CD4-positive, alpha-beta T cell treated with Interleukin-12 subunit alpha and Interleukin-12 subunit beta, for 1 hour (primary cell): ENCODE measurements at places on chromosomes 7 and 10.

- peak; percentile 28 for DNase-seq
These were observed 5.9 kb downstream of the PIK3CG start for GRCh38 chr7:106870983-106871410.

DNA sequence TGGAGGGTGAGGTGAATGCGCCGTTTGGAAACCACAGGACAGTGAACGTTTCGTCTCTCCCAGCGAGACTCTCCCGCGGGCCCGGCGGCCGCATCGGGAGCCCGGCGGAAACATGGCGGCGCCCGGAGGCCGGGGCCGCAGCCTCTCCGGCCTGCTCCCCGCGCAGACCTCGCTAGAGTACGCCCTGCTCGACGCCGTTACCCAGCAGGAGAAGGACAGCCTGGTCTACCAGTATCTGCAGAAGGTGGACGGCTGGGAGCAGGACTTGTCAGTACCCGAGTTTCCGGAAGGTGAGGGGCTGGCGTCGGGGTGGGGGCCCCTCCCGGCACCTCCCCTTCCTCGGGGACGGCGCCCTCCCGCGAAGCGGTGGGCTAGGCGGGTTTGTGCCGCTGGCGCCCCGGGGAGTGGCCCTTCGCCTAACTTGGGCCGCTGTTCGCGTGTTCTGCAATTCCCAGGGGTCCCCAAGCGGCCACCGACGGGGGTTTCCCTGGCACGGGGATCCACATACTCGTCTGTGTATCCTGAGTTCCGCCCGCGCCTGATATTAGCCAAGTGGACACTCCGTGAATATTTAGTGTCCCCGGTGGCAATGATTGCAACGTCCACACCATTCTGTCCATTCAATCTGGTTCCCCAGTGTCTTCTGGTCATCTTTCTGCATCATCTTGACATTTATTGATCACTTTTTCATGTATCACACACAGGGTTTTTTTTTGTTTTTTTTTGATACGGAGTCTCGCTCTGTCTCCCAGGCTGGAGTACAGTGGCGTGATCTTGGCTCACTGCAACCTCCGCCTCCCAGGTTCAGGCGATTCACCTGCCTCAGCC, 514 bp downstream of the NHLRC2 start:
- peak; percentile 39 for DNase-seq

- no peak for DNase-seq
These were observed 340.8 kb downstream of the PHTF2 start for GRCh38 chr7:78139335-78139734.

- no peak for DNase-seq
These were observed 9.2 kb downstream of the IKZF5 start for GRCh38 chr10:122999347-122999746.

GRCh38 chr7:72343991-72344390, 68.1 kb downstream of the CALN1 start:
- no peak for DNase-seq

DNA sequence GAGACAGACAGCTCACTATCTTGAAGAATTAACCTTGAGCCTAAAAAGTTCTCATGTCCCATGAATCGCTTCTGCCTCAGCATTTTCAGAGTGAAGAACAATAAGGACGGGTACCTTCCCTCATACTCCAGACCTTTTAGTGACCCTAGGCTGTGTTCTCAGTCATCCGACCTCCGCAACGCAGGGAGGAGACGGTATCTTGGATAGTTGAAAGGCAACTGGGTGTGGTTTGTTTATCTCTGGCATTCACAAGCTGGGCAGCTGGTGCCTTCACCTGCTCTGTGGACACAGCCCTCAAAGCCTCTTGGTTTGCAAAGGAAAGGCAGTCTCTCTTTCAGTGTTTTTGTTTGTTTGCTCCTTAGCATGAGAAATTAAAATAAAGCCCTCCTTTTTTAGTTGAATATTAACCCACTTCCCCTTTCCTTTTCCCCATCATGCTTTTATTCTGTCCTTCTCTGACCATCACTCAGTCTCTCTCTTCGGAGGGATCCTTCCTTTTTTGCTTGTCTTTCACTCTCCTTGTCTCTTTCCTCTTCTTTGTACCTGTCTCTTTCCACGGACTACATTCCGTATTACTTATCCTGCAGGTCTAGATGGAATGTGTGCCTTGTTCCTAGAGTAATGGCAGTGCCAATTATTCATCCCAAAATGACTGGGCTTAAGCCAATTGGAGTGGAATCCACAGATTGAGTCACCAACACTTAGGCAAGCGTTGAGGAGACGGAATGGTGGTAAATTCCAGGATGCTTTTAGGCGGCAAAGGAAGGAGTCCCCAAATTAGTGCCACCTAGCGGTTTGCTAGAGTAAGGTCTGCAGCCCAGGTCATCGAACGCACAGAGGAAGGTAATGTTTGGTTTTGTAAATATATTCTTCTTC, 45.8 kb downstream of the PRR15 start:
- DNase-seq: no peak

GRCh38 chr10:4131407-4132215, 346.6 kb upstream of the KLF6 start:
- peak; percentile 81 for DNase-seq

- no peak for DNase-seq
These were observed 73.2 kb downstream of the UNCX start for GRCh38 chr7:1305873-1306272.

- DNase-seq: no peak
These were observed 46.5 kb downstream of the MCU start for GRCh38 chr10:72738486-72738885.

DNA sequence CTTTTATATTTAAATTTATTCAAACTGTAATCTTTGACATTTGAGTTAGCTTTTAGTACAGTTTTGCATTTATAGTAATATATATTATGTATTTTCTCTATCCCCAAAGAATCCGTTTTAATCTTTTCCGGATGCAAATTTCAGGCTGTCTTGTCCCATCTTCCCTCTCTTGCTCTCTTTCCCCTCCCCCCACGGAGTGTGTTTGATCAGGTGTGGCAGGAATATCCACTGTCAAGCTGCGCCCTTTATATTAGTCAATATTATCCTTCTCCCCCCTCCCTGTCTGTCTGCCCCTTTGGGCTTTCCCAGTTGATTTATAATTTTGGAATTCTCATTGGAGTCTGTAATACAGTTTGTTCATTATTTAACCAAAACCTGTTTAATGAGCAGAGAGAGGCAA, 19.0 kb downstream of the GBF1 start:
- DNase-seq: no peak

GRCh38 chr10:129045599-129045998, 421.4 kb upstream of the MGMT start:
- no peak for DNase-seq

DNA sequence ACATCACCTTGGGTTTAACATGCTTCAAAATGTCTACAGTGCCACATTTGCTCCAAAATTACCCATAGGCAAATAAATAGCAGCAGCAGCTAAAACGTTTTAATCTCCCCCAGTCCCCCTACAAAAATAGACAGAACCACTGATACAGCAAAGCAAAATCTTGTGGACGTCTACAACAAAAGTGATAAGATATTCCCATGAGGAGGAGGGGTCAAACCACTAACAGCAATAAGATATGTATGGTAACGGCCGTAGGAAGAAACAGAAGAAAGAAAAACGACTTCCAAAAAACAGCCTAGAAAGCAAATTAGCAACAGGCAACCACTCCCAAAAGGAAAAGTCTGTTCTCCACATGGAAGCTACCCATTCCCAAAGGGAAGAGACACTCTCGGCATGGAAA, 34.5 kb upstream of the ST8SIA6 start:
- DNase-seq: no peak

GRCh38 chr10:14645239-14645960, 129.3 kb downstream of the FAM107B start:
- no peak for DNase-seq

GRCh38 chr7:139698844-139699243, 79.0 kb downstream of the HIPK2 start:
- no peak for DNase-seq

- DNase-seq: no peak
These were observed 6.8 kb downstream of the RSBN1L start for GRCh38 chr7:77702968-77703472.

- DNase-seq: no peak
These were observed 761.0 kb upstream of the PHF14 start for GRCh38 chr7:10212649-10213048.

DNA sequence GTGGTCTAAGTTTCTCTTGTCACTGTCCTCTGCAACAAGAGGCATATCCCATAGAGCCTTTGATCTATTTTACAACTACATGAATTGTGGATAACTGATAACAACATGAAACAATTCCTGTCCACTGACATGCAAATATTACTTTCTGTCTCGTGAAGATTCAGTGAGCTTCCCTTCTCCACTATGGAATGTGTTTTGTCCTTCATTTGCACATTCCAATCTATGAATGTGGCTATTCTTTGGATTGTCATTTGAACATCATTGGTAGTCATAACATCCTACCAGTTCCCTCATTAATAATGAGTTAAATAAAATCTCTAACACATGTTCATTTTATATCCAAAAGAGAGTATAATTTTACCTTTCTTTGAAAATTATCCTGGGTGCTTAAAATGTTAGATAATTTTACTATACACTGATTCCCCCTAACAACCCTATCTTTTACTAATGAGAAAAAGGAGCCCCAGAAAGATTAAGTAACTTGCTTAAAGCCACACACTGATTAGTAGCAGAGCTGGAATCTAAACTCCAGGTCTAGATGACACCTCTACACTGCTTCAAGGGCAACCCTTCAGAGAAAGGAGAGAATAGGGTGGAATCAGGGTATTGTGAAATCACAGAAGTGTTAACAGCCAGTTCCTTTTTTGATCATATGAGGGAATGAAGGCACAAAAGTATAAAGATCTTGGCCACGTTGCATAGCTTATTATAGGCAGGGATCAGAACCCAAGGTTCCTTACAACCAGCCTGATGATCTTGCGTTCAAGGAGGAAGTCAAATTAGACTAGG, 39.1 kb downstream of the PDE1C start:
- DNase-seq: no peak

DNA sequence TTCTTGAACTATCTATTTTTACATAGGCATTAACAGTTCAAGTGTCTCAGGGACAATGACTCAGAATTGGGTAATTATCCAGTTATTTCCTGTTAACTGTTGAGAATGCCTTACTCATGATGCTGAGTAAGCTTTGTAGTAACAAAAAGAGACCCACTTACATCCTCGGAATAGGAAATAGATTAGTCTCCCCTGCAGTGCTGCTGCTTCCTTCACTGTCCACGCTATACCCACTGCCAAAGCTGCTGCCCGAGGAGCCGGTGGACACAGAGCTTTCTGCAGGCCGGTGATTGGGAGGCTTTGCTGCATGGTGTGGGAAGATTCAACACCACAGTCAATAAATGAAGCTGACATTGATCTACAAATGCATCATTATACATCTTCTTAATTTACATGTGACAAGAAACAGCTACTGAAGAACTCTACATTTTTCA, 357.1 kb downstream of the PCLO start:
- no peak for DNase-seq

GRCh38 chr10:80173466-80173865, 31.9 kb downstream of the ANXA11 start:
- no peak for DNase-seq

GRCh38 chr10:129742742-129743550, 221.1 kb downstream of the EBF3 start:
- no peak for DNase-seq

GRCh38 chr10:35377050-35377728, 40.9 kb downstream of the CCNY start:
- DNase-seq: no peak

- DNase-seq: no peak
These were observed 21.5 kb downstream of the CLDN12 start for GRCh38 chr7:90424720-90425119.

DNA sequence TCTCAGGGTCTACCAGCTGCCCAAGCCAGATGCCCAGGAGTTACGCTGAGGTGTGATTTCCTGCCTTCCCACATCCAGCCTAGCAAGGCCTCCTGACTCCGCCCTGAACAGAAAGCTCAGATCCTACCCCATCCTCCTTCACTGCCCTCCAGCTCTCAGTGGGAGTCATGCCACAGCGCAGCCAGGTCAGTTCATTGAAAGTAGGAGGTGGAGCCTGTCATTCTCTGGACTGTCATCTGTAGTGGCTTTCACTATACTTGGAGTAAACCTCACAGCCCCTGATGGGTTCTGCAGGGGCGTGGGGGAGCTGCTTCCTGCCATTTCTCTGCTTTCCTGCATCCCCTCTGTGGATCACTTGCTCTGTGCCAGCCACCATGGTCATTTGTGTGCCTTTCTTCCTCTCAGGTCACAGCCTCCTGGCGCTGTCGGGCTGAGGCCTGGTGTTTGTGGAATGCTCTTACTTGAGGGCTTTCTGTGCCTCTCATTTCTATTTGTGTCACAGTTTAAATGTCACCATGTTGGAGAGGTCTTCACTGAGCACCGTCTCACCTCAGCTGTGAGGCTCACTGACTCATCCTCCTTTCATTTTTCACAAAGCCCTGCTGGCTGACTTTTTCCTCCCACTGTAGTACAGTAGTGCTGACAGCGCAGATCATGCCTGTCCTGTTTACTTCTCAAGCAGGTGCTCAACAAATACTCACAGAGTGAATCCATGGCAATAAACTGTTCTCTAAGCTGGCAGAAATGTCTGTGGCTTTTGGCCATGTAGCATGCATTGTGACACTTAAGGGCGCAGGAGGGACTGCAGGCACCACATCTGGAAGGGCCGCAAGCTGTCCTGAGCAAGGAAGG, 61.0 kb upstream of the TMEM248 start:
- no peak for DNase-seq

GRCh38 chr7:137110535-137110934, 233.0 kb downstream of the PTN start:
- DNase-seq: no peak

DNA sequence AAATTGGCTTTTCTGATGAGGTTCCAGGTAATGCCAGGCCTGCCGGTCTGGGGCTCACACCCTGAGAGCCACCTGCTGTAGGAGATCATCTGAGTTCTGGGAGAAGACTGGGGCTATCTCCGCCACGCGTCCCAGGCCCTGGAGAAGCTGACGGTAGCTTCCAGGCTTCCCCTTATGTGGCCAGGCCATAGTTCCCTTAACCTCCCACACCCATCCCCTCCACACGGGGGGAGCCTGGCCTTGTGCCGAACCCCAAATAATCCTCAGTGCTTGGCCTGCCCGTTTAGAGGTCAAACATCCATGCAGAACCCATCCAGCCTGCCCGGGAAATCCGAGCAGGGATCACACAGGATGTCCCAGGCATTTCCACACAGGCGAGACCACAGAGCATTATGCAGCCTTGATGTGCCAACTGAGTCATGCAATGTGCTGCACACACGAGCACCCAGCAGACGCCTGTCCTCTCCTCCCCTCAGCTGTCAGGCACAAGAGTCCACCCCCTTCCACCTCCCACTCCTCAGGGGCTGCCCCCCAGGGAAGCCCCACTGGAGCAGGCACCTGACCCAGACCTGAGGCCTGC, 176.2 kb downstream of the PRKAG2 start:
- DNase-seq: no peak

DNA sequence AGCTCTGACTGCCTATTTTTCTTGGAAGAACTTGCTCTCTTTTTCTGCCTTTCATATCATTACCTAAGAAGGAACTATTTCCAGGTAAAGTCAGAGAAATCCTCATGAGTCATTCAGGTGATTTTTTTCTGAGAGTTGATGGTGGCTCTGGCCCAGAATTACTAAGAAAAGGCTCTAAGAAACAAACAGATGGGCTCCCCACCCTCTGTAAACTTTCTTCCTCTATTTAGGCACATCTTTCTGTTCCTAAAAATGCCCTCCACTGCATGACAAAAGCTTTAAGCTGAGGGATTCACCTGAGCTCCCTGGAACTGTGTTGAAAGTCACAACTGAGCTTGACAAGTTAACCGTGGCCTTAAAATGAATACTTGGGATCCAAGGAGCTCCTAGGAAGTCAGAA, 1.6 kb downstream of the OLAH start:
- no peak for DNase-seq

- DNase-seq: no peak
These were observed 42.5 kb downstream of the DLD start for GRCh38 chr7:107933386-107934013.
